Hematopoietic multipotent progenitor cell (in vitro differentiated cells): ENCODE measurements at places on chromosomes 5 and 9.

DNA sequence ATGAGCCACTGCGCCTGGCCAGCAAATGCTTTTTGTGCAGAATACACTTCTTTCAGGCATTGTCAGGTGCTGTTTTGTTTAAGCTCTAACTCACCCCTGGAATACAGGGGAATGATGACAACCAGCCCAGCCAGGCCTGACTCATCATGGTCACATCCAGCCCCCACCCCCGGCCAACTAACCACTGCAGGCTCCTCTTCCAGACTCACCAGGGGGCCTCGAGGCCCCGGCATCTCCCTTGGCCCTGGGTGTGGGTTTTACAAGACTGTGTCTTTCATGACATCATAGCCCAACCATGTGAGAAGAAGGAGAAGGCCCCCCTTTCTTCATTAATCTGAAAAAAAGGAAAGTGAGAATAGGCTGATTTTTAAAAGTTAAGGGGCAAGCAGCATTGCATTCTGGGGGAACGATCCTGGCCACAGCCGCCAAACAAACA, 35.5 kb downstream of the OLFML2A start:
- no peak for DNase-seq

DNA sequence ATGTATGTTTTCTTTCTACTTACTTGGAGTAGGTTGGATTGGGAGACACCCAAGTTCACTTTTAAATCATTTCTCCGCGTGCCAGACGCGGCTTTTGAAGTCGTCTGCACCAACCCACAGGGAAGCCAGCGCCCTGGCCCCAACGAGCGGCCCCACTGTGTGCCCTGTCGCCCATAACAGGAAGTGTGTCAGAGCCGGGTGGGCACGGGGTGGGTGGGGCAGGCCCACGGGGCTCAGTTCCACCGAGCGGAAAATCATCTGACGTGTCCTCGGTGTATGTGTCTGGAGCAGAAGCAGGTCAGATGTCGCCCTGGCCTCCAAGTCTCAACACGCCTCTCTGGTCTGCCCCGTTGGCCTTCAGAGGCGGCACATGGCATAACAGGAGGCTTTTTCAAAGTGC, 22.7 kb upstream of the SMIM23 start:
- no peak for DNase-seq

DNA sequence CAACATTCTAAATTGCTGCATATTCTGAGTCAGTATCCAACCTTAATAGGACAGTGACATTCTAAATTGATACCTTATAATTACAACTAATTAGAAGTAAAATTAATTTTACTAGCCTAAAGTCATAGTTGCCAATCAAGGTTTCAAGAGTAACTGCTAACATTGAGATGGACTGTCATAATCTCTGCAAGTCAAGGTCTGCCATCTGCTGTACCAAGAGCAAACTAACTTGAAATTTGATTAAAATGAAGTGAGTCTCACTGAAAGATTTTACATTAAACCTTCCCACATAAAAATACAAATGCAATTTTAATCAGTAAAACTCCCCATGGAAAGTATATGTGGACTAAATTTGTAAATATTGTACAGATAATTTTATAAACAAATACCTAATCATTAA, 235.3 kb downstream of the PRDM9 start:
- no peak for DNase-seq

DNA sequence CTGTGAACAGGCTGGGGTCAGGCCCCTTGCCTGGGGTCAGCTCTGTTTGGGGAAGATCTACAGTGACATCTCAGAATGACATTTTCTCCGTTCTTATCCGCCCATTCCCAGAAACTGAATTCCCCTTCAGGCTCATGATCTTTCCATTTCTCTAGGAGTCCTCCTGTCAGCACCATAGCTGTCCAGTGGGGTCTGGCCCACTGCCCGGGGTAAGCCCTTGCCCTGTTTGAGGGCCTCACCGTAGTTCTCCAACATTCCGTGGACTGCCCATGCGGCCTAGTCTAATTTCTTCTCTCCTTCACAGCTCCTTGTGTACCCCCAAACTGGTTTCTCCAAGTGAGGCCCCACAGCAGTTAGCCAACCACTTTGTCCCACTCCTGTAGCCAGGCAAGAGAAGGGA, 68.4 kb downstream of the ENTREP1 start:
- DNase-seq = no peak

GRCh38 chr9:124428751-124429529, 13.7 kb upstream of the PSMB7 start:
- no peak for DNase-seq
